ENCODE measurements at places on chromosomes 12 and 14.

- DNase-seq: no peak
Observed at GRCh38 chr12:40727774-40728483, 35.7 kb downstream of the CNTN1 start.

- DNase-seq: no peak
Observed at GRCh38 chr12:28909291-28909690, 239.8 kb upstream of the FAR2 start.

GRCh38 chr12:47020211-47020821, 59.1 kb upstream of the PCED1B start:
- DNase-seq: no peak

DNA sequence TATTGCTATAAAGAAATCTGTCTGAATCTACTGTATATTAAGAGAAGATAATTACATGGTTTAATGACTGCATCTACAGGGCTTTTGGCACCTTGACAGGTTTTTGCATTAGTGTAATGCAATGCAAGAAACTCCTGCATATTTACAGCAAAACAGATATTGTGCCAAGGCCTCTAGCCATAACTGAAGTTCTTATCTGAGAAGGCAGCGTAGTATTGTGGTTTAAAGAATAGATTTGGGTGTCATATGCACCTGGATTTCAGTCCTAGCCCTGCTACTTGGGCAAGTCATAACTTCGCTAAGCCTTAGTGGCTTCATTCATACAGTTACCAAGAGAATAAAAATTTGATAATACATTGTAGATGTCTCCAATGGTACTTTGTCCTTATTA, 350.1 kb downstream of the CCDC91 start:
- no peak for DNase-seq

DNA sequence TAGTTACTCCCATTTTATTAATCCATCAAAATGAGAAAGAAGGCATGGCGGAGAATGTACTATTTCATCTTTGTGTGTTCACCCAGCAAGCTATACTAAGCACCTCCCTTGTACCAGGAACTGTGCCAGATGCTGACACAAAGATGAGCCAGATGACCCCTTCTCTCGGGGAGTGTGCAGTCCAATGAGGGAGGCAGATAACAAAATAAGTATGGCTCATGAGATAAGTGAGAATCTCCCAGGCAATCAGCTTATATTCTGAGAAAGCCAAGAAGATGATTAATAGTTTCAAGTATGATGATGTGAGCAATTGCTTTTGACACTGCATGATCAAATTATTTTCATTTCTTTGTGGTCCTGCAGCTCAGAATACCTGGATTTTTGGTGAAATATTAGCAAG, 1.3 kb upstream of the TMEM233 start:
- DNase-seq: no peak

DNA sequence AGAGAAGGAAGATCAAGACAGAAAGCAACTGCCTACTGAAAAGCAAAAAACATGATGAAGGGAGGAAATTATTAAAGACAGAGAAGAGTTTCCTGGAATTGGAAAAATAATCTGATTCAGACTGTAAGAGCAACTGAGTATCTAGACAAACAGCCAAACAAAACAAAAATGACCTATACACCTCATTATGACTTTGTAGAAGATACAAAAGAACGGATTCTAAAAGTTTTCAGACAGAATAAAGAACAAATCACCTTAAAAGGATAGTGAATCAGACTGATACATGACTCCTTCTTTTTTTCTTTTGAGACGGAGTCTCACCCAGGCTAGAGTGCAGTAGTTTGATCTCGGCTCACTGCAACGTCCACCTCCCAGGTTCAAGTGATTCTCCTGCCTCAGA, 10.4 kb downstream of the OSBPL8 start:
- DNase-seq: no peak

DNA sequence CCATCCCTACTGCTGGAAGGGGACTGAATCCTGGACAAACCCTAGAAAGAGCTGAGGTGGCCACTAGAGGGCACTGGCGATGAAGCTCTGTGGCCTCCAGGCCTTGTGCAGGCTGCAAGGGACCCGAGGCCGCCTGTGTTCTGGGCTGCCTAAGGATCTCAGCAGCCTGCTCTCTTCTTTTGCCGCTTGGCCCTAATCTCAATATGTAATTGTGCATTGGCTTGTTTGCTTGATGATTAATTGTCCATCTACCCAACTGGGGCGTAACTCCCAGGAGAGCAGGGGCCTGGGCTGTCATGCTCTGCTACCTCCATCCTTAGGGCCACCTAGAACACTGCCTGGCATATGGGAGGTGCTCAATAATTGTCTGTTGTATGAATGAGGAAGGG, 73.8 kb downstream of the SYNE3 start:
- peak; percentile 9 for DNase-seq

DNA sequence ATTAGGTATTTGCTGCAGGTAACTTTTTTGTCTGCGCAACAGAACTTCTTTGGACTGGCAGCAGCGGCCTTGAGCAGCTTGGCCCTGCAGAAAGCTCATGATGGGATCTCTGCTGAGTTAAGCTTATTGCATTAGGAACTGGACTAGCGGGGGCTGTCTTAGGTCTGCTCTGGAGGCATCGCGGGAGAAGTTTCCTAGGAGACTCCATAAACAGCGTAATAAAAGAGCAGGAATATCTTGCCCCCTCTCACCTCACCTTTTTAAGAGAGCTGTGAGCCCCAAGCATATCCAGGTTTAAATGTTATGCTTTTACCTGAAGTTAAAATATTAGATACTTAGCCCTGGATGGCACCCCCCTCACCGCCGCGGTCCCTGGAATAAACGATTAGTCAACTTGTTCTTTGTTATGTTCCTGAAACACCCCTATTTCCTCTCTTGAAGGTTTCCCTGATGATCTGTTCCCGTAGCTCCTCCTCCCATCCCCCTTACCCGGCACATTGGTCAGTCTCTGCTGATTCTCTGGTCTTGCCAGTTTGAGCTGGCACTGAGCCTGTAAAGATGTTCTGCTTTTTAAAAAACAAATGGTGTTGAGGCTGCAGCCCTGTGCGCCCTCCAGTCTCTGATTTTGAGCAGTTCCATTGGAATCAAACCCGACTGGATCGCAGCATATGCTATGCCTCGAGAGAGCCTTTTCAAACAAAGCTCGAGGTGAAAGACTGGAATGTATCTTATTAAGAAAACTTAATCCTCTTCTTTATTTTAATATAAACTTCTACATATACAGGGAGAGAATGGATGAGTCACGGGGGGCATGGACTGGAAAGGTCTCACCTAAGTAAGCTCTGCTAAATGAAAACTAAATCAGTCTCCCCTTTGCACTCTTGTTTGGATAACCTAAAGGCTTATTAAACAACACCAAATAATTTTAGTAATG, 1.9 kb downstream of the MLXIP start:
- DNase-seq: no peak

- DNase-seq: no peak
Observed at GRCh38 chr12:2855546-2855945, 1.3 kb downstream of the TEX52 start.

- DNase-seq: no peak
Observed at GRCh38 chr12:67952787-67953186, 36.5 kb upstream of the IFNG-AS1 start.

GRCh38 chr14:74221741-74222140, 17.5 kb upstream of the VSX2 start:
- DNase-seq: no peak

GRCh38 chr12:130793554-130793849, 45.5 kb downstream of the STX2 start:
- no peak for DNase-seq

DNA sequence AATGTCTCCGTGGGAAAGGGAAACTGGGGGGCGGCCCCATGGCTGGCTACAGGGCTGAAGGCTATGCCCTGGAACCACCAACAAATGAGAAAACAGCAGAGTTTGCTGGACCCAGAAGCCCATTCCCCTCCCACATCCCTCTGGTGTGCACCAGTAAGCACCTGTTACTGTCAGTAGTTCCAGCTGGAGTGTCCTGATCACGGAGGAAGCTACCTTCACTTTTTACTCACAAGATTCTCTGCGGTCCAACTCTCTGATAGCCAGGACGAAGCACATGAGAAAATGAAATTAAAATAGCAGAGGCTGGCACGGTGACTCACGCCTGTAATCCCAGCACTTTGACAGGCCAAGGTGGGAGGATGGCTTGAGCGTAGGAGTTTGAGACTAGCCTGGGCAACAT, 22.7 kb upstream of the MEG3 start:
- DNase-seq: no peak

DNA sequence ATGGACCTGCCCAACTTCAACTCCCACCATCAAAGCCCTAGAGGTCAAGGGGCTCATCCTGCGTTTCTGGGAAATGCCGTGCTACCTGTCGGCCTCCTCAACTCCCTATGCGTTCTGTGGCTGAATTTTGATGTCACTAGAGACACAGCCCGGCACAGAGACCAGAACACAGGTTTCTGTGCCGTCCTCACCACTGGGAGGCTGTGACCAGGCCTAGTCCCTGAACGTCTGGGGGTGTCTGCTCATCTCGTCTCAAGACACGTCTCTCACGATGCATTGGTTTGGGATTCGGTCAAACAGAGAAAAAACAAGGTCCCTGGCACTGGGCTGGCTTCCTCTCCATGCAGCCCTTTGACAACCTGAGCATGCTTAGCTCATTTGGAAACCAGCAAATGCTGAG, 33.5 kb downstream of the SLC15A4 start:
- no peak for DNase-seq

DNA sequence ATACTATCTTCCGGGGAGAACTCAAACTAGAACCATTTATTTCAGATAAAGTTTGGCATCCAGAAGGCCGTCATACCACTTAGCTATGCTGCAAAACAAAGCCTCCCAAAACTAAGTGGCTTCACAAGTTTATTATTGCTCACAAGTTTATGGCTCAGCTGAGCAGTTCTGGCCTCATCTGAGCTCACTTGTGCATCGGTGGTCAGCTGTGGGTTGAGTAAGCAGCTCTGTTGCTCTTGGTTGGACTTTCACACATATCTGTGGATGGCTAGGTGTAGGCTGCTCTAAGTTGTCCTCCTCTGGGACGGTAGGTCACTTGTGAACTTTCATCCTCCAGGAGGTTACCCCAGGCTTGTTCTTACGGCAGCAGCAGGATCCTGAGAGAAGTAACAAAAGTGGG, 162.7 kb downstream of the BTG1 start:
- DNase-seq: no peak

DNA sequence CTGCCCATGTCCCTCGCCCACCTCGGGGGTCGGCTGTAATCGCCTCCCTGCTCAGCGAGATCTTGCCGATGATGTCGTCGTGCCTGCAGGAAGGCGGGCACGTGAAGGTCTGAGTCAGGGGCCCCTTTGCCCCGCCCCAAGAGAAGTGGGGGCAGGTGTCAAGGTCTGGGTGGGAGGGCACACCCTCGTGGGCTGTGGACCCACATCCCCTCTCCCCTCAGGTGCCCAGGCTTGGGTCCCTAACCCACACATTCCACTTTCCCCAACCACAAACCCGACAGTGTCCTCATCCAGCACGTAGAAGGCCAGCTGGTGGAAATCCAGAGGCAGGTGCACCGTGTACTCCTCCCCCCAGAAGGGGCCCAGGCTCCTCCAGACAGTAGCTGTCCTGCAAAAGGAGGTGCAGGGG, 7.8 kb downstream of the RASAL1 start:
- DNase-seq: no peak

DNA sequence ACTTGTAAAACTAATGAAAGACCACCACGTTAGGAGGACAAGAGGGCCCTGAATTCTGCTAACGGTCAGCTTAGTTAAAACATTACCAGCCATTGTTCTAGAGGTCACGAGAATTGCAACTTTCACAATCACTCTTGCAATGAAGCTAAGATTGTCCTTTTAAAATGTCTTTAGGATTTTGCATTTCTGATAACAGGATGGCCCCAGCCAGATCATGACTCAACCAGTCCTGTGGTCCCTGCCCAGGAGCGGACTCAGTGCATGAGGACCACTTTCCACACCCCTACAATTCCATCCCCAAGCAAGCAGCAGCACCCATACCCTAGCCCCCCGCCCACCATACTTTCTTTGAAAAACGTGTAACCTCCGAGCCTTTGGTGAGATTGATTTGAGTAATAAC, 28.7 kb downstream of the HSP90AA1 start:
- DNase-seq: no peak

DNA sequence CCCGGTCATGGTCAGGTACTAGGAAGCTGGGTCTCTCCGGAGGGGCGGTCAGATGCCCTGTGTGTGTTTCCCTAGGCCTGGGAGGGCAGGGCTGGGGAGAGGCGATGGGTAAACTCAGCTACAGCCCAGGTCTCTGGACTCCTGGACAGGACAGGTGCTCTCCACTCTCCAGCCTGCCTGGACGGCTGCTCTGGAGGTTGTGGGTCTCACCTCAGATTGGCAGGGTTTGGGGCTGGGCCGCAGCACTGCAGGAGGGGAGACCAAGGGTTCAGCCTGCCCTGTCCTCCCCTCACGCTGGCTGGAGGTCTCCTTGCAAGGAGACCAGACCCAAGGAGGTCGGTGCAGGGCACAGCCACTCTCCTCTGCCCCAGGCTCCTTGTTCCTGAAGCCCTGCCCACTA, 7.8 kb downstream of the KRT80 start:
- no peak for DNase-seq

GRCh38 chr12:116502989-116503496, 56.1 kb upstream of the MAP1LC3B2 start:
- no peak for DNase-seq

- DNase-seq: no peak
Observed at GRCh38 chr12:123713398-123713797, 1.2 kb downstream of the ATP6V0A2 start.

- no peak for DNase-seq
Observed at GRCh38 chr14:21768116-21768874, 94.7 kb upstream of the OR4E1 start.

GRCh38 chr12:92369056-92369455, 223.4 kb upstream of the BTG1 start:
- no peak for DNase-seq

DNA sequence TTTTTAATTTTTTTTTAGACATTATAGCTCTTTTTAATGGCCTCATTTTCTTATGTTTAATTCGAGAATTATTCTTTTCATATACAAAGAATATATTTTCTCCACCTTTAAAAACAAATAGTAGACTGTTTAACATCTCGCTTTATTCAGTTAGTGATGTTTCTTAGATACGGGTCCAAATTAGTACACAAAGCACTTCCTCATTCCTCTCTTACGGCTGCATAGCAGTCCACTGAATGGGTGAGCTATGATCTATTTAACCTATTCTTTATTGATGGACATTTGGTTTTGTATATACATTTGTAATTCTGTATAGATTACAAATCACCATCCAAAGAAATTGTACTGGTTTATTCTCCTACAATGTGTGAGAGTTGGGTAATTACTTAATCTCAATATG, 8.3 kb upstream of the GPR162 start:
- no peak for DNase-seq

GRCh38 chr12:8916154-8916553, 1.8 kb downstream of the PHC1 start:
- DNase-seq: no peak

DNA sequence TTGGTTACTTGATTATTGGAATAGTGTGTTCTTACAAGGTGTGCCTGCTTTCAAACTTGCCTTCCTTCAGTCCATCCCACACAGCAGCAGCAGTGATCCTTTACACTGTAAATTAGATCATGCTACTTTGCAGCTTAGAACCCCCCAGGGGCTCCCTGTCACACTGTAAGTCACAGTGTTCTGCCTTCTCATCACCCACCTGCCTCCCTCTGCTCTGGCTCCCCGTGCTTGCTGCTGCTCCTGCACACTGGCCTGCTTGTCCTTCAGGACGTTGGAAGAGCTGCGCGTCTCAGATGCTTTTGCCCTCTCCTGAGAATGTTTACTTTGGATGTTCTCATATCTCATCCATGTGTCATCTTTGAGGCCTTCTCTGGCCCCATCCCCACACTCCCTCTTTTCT, 27.3 kb downstream of the ZC3H14 start:
- no peak for DNase-seq
